Pancreas (tissue), 10 donors: ENCODE measurements at places on chromosomes 13 and 19. TPM values are rescaled to one million over a fixed set of nuclear protein-coding genes. Genes with fewer than 3 reads are reported as not detected.

DNA sequence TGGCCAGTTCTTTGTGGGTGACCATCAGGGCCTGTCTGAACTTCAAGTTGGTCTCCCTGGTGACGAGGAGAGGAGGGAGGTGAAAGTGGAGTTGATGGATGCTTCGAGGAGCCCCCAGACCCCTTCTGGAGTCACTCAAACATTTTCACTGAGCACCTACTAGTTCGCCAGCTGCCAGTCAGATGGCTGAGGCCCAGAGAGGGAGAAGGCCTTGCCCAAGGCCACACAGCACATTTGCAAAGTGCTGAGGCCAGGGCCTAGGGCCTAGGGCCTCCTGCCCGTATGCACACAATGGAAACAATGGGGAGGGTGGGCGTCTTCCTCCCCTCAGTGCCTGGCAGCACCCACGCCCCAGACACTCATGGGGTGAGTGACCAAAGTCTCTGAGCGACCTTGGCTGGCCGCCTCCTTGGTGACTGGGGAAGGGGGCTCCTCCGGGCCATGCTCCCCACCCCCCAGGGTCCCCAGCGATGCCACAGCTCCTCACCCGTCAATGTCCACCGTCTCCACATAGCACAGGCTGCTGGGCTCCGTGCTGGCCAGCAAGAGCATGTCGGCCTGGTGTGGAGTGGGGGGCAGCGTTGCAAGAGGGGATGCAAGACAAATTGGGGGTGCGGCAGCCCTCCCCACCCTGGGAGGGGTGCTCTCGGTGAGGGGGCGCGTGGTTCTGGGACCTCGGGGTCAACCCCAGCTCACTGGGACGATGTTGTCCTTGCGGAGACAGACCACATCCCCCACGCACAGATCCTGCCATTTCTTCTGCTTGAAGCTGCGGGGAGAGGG, 6.5 kb downstream of the ATP8B3 start:
- H3K27ac ChIP-seq: no peak overlapping the region
- no peaks in the 10 kb centered on the region for H3K27me3 ChIP-seq
- H3K4me1 ChIP-seq: no peaks in the 10 kb centered on the region
- H3K4me3 ChIP-seq: no peak overlapping the region
- DNase-seq: no peak

DNA sequence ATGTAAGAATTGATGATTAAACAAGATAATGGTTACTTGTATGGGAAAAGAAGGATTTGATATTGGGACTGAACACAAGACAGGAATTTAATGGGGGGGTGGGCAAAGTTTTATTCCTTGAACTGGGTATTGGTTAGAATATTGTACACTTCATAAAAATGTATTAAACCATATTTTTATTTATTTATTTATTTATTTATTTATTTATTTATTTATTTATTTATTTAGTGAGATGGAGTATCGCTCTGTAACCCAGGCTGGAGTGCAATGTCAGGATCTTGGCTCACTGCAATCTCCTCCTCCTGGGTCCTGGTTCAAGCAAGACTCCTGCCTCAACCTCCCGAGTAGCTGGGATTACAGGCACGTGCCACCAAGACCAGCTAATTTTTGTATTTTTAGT, 287.1 kb upstream of the SLITRK5 start:
- DNase-seq: no peak
- H3K36me3 ChIP-seq: no peaks in the 10 kb centered on the region
- no peak overlapping the region for H3K27ac ChIP-seq
- H3K4me3 ChIP-seq: no peak overlapping the region
- H3K4me1 ChIP-seq: no peaks in the 10 kb centered on the region

DNA sequence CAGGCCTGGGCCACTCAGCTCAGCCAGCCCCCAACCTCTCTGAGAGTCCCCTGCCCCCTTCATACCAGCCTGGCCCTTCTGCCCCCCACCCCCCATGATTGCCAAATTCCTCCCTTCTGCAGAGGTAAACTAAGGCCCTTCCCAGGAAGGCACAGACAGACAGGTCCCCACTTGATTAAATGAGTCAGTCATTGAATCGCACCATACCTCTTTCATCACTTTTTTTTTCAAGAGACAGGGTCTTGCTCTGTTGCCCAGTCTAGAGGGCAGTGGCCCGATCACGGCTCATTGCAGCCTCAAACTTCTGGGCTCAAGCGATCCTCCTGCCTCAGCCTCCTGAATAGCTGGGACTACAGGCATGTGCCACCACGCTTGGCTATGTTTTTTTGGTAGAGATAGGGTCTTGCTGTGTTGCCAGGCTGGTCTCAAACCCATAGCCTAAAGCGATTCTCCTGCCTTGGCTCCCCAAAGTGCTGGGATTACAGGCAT, 6.0 kb downstream of the PODNL1 start:
- no peak overlapping the region for H3K4me3 ChIP-seq
- H3K36me3 ChIP-seq: no peaks in the 10 kb centered on the region
- H3K4me1 ChIP-seq: no peaks in the 10 kb centered on the region
- H3K27me3 ChIP-seq: no peaks in the 10 kb centered on the region
- DNase-seq: no peak

The ZFR2 gene
- total RNA-seq: 0.06 TPM

- no peak overlapping the region for H3K27ac ChIP-seq
- H3K27me3 ChIP-seq: no peaks in the 10 kb centered on the region
- H3K4me1 ChIP-seq: no peaks in the 10 kb centered on the region
- no peak overlapping the region for H3K4me3 ChIP-seq
- H3K36me3 ChIP-seq: no peaks in the 10 kb centered on the region
Measured at GRCh38 chr13:105442949-105443699, 1092.3 kb downstream of the EFNB2 start.

- no peaks in the 10 kb centered on the region for H3K4me1 ChIP-seq
- H3K4me3 ChIP-seq: no peak overlapping the region
- no peak for DNase-seq
- no peaks in the 10 kb centered on the region for H3K27me3 ChIP-seq
Measured at GRCh38 chr13:106723036-106723435, 155.1 kb upstream of the ARGLU1 start.

DNA sequence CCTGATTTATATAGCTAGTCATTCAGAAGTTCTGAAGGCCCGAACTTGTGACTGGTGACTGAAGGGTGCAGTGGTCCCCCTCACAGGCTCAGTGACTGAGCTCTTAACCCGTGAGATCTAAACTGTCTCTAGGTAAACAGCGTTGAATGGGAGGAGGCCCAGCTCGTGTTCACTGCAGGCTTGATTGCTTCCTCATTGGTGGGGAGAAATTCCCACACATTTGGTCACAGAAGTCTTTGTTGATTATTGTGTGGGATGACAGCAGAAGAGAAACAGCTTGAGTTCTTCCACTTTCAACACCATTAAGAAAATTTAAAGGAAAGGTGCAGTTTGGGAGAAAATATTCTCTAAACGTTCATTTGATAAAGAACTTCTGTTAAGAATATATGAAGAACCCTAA, 1178.0 kb downstream of the UQCRFS1 start:
- no peaks in the 10 kb centered on the region for H3K4me1 ChIP-seq
- no peaks in the 10 kb centered on the region for H3K27me3 ChIP-seq
- DNase-seq: no peak

GRCh38 chr13:101917475-101917810, 465.0 kb downstream of the ITGBL1 start:
- peak; percentile 39 for DNase-seq
- H3K27ac ChIP-seq: no peak overlapping the region
- no peaks in the 10 kb centered on the region for H3K4me1 ChIP-seq
- H3K4me3 ChIP-seq: no peak overlapping the region
- no peaks in the 10 kb centered on the region for H3K36me3 ChIP-seq

GRCh38 chr13:113332615-113333014, 31.3 kb downstream of the GRTP1 start:
- no peaks in the 10 kb centered on the region for H3K36me3 ChIP-seq
- H3K27me3 ChIP-seq: no peaks in the 10 kb centered on the region
- no peak for DNase-seq
- no peaks in the 10 kb centered on the region for H3K4me1 ChIP-seq
- H3K4me3 ChIP-seq: no peak overlapping the region
- H3K27ac ChIP-seq: no peak overlapping the region

GRCh38 chr19:14094854-14095253, 4.3 kb upstream of the SAMD1 start:
- no peak overlapping the region for H3K4me3 ChIP-seq
- H3K27me3 ChIP-seq: no peaks in the 10 kb centered on the region
- H3K4me1 ChIP-seq: no peaks in the 10 kb centered on the region
- H3K27ac ChIP-seq: no peak overlapping the region
- DNase-seq: no peak

DNA sequence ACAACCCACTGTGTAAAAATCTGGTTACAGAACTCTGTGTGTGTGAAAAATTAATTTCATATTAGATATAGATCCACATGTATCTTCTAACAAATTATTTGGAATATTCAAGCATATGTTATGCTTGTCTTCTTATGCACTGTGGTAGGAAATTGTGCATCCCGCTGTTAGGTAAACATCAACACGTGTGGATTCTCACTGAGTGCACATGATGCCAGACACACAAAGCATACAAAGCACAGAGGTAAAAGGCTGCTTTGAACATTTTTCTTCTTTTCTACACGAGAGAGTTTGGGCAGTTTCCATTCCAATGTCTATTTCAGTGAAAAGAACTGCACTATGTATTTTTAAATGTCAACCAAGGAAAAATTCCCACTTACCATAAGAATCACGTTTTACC, 354.9 kb downstream of the PCDH9 start:
- no peak overlapping the region for H3K27ac ChIP-seq
- H3K36me3 ChIP-seq: no peaks in the 10 kb centered on the region
- H3K4me1 ChIP-seq: no peaks in the 10 kb centered on the region
- H3K27me3 ChIP-seq: no peaks in the 10 kb centered on the region
- no peak overlapping the region for H3K4me3 ChIP-seq

DNA sequence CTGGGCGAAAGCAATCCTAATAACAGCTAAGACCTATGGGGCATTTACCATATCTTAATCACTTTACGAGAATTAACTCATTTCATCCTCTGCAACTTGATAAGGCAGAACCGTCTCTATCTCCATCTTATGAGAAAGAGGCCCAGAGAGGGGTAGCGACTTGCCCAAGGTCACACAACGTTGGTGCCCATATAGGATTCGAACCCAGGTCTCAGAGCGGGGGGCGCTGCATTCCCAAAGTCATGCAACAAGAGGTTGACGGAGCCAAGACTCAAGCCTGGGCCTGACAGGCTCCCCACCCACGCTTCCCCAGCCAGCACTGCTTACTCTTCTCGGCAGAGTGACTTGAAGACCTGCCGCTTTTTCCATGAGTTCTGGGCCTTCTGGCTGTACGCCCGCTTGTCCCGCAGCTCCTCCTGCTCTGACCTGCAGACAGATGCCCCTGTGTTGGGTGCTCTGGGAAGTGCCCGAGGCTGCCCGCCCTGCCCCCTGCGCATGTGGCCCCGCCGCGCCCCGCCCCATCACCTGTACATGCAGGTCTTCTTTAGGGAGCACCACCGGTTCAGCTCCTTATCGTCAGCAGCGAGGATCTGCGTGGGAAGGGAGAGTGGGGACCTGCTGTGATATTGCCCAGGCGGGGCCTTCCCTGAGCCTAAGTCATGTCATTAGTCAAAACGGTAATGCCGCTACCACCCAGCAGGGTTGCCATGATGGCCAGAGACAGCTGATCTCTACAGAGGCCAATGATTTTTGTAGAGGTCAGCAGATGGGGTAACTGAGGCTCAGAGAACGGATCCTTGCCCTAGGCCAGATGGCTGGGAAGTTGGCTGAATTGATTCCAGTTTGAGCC, 10.8 kb downstream of the KRI1 start:
- H3K27me3 ChIP-seq: no peaks in the 10 kb centered on the region
- H3K4me3 ChIP-seq: no peak overlapping the region
- no peak overlapping the region for H3K27ac ChIP-seq
- no peak for DNase-seq
- H3K36me3 ChIP-seq: peaks cover 4% of the 10 kb centered on the region

The MAST1 gene
- 0.93 TPM for total RNA-seq

GRCh38 chr13:29310806-29311205, 284.7 kb downstream of the SLC7A1 start:
- H3K4me3 ChIP-seq: no peak overlapping the region
- H3K27ac ChIP-seq: no peak overlapping the region
- DNase-seq: no peak
- no peaks in the 10 kb centered on the region for H3K36me3 ChIP-seq
- H3K4me1 ChIP-seq: no peaks in the 10 kb centered on the region

DNA sequence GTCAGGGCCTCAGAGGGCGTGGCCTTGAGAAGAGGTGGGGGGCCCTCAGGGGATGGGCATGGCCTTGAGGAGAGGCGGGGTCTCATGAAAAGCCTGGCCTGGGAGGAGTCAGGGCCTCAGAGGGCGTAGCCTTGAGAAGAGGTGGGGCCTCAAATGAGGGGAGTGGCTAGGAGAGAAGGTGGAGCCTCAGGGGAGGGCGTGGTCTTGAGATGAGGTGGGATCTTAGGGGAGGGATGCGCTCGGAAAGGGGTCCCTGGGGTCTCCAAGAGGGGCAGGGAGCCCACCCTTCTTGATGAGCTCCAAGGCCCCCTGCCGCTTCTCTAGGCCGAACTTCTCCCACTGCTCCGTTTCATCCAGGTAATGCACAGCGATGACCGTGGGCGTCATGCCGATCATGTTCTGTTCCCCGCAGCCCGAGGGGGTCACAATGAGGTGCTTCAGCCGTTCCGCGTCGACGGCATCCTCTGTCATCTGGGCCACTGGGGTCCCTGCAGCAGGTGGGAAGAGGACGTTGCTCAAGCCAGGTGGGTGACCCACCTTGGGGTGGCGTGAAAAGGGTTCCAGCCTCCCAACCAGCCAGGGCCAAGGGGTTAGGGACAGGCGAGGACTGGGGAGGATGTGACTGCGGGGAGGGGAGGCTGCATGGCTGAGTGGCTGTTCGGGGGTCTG, 24.3 kb upstream of the TNFSF14 start:
- no peaks in the 10 kb centered on the region for H3K27me3 ChIP-seq
- H3K4me1 ChIP-seq: no peaks in the 10 kb centered on the region
- no peak for DNase-seq
